ENCODE measurements at places on chromosomes 4 and X.

DNA sequence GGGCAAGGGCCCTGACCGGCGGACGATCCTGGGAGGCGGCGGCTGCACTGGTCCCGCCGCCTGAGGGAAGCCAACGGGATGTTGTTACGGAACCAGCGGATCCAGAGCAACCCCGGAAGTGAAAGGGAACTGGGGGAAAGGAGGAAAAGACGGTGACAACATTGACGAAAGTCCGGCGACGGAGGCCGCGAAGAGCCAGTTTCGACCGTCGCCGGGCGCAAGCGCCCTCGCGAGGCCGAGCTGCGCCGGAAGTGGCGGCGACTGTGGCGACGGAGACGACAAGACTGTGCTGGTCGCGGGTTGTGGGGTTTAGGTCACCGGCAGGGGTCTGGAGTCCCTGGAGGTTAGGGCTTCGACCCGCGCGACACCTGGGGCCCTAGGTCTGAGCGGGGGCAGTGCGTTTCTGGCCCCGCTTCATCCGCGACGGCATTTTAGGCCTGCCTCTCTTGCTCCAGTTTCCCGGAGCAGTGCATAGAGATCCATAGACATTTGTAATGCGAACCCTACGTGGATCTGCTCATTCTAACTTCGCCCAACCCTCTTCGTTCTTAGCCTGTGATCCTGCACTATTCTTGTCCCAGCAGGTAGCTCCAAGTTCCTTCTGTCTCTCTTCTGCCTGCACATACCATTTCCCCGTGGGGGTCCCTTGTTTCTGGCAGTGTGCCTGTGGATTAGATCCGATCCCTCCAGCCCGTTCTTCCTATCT, at the start of gene BOD1L1:
Gene BOD1L1 (minus strand): TSS at position 120 of the 706 bp plus-strand sequence. CDS start 138 bp downstream, outside the sequence.
- DNase-seq = peak; percentile 92

DNA sequence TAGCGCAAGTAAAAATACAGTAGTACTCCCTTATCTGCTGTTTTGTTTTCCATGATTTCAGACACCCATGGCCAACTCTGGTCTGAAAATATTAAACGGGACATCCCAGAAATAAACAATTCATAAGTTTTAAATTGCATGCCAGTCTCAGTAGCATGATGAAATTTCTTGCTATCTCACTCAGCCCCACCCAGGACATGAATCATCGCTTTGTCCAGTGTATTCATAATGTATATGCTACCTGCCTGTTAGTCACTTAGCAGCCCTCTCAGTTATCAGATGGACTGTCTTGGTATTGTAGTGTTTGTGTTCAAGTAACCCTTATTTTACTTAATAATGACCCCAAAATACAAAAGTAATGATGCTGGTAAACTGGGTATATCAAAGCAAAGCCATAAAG, 158.2 kb upstream of the DDIT4L start:
- DNase-seq = peak; percentile 64

GRCh38 chr4:182320092-182320491, 76.9 kb downstream of the TENM3 start:
- no peak for DNase-seq

- DNase-seq = no peak
These were observed 61.1 kb downstream of the RGS12 start for GRCh38 chr4:3353752-3354454.

DNA sequence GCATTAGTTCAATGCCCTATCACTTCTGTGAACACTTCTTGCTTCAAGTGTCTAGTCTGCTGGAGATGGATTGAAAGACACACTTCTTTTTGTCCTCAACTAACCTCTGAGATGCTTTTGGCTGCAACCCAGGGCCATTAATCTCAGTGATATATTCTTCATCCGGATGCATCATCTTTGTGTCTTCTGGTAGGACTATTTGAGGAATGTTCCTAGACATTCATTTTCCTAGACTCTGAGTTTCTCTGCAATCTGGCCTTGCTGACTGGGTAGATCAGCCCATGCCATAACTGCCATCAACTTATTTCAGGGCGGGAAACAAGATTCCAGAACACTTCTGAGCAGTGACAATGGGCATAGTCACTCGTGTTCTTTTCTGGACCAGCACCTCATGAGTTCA, 329.4 kb downstream of the PDGFC start:
- no peak for DNase-seq

- peak; percentile 12 for DNase-seq
These were observed 38.5 kb upstream of the POU3F4 start for GRCh38 chrX:83469551-83469950.
